A172 (cell line): ENCODE measurements at places on chromosomes 5 and 9.
A peak's percentile ranks its signal among the peaks of the same experiment; 100 is the strongest.

GRCh38 chr5:175520873-175521272 is 42.5 kb downstream of the SFXN1 start:
- no peak for DNase-seq

GRCh38 chr5:14516901-14517300 is 64.7 kb upstream of the OTULINL start:
- DNase-seq, result no peak

DNA sequence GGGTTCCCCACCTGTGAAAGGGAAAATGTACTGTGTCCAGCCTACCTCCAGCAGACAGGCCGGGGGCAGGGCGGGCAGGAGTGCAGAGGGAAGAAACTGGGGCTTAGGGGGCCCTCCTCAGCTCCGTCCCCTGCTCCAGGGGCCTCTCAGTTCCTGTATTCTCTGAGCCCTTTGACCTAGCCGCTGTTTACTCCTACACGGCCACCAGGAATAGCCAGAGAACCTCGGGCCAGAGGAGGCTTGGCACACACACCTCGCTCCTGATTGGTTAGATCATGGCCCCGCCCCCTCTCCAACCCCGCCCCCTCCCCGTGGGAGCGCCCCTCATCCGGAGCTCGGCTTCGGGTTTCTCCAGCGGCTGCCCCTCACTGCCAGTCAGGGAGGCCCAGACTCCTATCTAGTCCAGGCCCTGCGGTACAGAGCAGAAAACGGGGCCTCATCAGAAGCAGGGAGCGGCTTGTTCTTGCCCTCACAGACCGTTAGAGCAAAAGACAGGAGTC is 2.2 kb downstream of the ST6GALNAC6 start:
- no peak for DNase-seq

DNA sequence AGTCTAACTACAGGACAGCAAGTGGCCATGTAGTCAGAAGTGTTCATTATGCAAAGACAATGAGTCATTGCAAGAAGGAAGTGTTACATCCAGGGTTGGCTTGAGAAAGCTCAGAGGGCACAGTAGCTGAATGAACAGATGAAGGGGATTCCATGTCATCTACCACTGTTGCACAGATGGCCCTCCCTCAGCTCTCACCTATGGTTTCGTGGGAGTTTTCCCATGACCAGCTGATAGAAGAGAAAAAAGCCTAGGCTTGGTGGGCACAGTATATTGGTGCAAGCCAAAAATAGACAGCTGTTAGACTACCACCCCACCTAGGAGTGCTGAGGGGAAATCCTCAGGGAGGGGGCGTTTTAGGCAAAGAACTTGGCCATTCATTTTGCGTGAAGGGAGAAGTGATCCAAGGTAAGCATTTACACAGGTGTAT is 217.0 kb downstream of the DMRT2 start:
- DNase-seq, result no peak

DNA sequence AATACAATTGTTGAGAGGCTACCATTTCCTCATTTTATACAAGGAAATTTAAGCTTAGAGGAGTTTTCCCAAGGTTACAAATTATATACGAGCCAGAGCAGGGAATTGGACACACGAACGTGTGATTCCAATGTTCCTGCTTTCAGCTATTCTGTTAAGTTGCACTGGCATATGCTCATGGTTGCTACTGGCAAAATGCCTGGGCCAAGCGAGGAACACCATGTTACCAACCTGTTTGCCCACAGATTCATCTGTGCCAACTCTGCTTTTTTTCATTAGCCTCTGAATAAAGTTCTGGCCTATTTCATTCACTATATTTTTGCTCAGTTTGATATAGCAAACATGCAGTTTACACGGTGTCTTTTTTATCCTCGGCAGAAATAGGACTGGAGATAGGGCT is 5.1 kb upstream of the C5orf46 start:
- DNase-seq, result no peak

DNA sequence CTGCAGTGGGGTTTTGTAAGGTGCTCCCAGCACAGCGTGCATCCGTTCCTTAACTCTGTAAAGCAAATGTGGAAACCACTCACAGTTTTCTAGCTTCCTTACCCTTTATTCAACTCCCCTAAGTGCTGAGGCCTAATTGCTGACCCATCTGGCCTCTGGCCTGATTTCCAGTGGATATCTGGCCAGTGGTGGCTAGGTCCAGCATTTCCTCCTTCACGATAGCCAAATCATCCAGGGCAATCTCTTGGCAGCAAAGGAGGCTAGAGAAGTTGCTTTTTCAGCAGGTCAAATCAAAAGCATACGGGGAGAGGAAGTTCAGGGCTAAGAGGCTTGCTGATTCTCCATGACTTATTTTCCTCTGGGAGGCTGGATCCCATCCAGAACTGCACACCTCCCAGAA is 286.3 kb upstream of the VLDLR start:
- DNase-seq, result no peak

DNA sequence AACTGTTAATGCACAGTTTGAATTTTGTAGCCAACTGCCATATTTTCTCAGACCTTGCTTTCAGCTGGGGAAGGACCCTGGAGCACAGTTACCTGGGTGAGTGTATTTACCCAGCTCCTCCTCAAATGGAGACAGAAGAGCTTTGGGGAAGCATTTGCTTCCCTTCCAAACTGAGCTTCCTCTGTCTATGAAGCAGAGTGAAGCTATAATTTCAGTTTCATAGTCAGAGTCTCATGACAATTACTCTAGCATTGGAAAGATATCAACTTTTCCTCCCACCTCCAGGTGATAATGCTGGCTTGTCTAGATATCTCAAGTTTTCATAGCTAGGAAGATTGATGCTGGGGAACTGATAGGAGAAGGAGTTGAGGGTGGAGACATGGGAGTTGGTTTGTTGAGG is 406.4 kb upstream of the CLINT1 start:
- DNase-seq, result no peak

DNA sequence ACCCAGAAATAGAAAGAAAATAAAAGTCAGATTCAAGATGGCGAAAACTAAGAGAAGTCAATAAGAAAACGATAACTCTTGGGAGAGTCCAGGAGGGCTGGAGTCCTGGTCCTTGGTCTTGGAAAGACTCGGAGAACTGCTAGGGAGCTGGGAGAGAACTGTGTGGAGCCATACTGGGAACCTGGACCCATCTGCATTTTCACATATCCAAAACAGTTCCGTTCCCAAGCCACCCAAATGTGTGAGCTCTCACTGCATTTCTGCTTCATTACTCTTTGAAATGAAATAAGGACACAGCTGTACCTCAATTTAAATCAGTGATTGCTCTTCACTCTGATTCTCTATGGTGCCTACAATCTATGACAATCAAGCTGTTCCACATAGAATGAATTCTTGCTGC is 68.1 kb upstream of the CER1 start:
- no peak for DNase-seq

- peak; percentile 28 for DNase-seq
Observed at GRCh38 chr5:134240421-134240962, 14.6 kb upstream of the PPP2CA start.

DNA sequence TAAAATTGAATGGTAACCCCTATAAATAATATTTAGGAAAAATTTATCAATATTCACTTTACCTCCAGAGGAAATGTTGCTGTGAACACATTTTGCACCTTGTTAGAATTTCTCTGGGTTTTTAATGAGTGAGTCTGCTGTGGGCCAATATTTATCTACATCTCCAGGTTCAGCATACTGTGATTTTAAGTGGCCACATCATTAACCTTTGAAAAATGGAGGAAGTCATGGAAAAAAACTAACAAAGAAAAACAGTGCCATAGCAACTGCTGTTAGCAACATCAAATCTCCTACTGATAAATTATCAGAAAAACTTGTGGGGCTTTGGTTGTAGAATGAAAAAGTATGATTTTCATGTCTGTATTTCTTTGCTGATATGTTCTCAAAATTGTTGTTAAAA is 55.0 kb downstream of the CD180 start:
- no peak for DNase-seq

- DNase-seq, result no peak
Observed at GRCh38 chr5:63127054-63127453, 548.4 kb downstream of the LRRC70 start.

DNA sequence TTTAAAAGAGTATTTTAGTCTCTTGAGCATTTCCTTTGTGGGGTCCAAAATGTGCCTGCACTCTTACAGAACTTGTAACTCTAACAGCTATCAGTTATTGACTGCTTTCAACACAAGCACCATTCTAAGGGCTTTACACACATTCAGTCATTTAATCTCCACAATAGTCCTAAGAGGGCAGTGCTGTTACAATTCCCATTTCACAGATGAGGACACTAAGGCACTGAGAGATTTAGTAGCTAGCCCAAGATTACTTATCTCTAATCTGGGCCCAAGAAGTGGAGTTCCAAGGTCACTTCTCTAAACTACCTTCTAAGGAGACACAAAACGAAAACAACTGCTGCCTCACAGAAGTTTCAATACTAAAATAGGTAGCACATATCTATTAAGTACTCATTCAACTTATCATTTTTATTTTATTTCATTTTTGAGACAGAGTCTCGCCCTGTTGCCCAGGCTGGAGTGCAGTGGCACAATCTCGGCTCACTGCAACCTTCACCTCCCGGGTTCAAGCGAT is 275.2 kb downstream of the CWC27 start:
- no peak for DNase-seq

- DNase-seq, result no peak
Observed at GRCh38 chr5:111628901-111629300, 116.6 kb upstream of the STARD4 start.

GRCh38 chr9:130041648-130042405 is 1.2 kb downstream of the FNBP1 start:
- no peak for DNase-seq

GRCh38 chr9:74496819-74497747 is at the start of gene RORB:
Gene RORB (plus strand): TSS chr9:74497335. CDS start chr9:74497977, 642 bp downstream.
- peak; percentile 4 for DNase-seq

DNA sequence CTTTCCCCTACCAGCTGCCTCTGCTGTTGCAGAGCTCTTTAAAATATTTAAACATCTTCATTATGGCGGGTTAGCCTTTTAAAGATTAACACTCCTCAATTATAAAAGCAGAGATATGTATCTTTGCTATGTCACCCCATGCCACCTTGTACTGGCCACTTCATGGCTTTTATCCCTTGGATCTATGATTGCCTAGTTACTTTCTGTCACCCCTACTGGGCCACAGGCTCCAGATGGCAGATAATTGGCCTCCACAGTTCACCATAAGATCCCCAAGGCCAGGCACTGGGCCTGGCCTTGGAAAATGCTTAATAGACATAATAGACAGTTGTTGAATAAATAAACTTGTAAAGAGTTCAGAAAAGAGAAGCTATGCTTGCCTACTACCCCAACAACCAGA is 142.0 kb upstream of the SHB start:
- DNase-seq, result no peak

DNA sequence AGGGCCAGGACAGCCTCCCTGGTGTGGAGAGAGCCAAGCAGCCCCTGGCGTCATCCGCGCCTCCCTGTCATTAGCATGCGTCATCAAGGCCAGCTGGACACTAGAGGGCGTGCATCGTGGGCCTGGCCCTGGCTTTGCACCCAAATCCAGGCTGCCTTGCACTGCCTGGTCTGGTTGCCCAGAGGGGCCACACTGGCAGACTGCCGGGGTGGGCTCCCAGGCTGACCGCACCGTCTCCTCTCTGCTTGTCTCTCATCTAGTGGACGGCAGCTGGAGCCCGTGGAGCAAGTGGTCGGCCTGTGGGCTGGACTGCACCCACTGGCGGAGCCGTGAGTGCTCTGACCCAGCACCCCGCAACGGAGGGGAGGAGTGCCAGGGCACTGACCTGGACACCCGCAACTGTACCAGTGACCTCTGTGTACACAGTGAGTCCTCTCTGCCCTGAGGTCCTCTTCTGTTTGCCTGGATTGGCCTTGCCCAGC is 29.0 kb downstream of the HK3 start:
- peak; percentile 17 for DNase-seq

DNA sequence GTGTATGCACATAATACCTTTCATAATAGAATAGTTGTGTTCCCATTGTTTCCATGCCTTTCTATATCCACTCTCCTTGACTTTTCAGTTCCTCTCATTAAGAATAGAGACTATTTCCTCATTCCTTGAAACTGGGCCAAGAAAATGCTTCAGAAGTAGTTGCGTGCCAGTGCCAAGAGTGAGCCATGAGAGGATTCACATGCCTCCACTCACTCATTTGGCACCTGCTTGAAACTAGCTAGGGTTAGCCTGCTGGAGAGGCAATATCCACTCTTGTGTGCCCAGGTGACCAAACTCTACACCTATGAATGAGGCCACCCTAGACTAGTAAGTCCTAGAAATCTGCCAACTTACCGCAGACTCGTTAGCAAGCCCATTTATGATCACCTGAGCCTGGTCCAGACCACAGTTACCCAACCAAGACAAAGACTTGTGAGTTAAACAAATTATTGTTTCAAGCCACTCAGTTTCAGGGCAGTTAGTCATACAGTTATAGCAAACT is 276.3 kb downstream of the EPB41L4A start:
- DNase-seq, result no peak

- no peak for DNase-seq
Observed at GRCh38 chr9:93080406-93080805, 15.6 kb upstream of the CARD19 start.

- DNase-seq, result no peak
Observed at GRCh38 chr9:87722393-87723088, 3.4 kb upstream of the CTSL start.

DNA sequence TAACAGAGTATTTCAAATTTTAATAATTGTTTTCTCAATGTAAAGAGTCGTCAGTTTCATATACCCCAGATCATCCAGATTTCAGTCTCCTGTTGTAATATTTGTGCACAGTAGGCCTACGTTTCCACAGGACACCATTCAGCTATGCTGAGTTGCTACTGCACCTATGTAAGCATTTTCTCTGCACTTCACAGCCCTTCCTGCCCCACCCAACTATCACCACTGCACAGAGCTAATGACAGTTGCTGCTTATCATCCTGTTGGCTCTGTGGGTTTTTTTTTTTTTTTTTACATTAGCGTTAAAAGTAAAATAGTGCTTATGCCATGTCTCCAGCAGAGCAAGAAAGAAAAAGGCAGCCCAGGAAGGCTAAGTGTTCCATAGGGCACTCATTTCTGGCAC is 5.9 kb upstream of the PRKACG start:
- DNase-seq, result no peak

DNA sequence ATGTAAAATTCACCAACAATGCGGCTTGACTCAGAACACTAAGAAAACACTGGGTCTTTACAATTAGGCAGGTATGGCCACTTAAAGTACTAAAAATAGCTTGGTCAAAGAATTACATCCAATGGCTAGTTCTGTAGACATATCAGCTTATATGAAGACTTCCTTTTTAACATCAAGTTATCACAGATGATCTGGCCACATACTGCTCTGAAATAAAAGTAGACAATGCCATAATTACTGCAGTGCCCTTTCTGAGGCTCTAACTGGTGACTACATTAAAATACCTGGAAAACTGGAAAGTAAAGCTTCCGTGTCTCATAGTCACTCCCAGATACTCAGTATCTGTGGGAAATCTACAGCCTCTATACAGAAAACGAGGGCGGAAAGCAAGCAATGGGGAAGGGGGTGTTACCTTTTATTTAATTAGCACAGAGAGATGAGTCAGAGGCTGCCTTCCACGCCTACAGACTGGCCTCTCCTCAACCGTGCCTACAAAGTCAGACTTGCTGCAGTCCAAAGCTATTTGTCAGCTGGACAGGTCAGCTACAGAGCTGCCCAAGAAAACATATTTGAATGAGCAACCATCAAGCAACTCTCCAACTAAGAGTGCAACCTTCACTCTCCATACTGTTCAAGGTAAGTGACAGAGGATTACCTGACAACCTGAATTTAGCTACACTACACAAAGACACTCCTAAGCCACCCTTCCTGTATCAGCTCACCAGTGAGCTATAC is 8.7 kb downstream of the SERINC5 start:
- peak; percentile 97 for DNase-seq
